ENCODE measurements at places on chromosomes 11 and 22.

DNA sequence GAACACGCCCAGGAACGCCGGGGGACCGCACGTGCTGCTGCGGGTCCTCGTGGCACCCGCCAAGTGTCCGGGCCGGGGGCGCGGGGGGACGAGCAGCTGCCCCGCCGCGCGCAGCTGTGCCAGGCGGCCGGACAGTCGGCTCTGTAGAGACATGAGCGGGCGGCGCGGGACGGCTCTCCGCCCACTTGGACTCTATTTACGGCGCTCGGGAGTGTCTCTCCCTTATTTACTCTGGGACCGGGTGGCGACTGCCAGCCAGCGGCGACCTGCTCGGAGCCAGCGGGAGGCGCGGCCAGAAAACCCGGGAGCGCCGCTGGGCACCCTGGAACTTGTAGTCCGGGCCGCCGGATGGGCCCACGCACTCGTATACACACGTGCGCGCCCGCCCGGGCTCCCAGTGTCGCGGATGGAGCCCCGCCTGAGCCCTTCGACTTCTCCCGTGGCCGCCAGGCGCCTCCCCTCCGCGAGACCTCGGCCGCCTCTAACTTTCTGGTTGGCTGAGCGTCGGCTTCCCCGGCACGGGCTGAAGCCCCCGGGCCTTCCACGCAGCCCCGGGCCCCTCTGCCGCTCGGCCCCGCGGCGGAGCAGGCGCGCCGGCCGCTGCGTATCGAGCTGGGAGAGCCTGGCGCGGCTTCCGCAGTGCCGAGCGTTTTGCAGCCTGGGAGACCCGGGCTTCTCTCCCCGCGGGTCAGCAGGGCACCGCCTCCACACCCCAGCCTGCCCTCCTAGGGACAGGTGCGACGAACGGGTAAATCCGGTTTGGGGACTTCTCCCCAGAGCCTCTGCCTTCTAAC is at the start of gene MACROD1:
Gene MACROD1 (minus strand): TSS at position 272 of the 794 bp plus-strand sequence. CDS start 119 bp downstream, at position 153.
- DNase-seq, result peak; percentile 90

- no peak for DNase-seq
Measured at GRCh38 chr11:14577292-14577691, 57.1 kb upstream of the PSMA1 start.

DNA sequence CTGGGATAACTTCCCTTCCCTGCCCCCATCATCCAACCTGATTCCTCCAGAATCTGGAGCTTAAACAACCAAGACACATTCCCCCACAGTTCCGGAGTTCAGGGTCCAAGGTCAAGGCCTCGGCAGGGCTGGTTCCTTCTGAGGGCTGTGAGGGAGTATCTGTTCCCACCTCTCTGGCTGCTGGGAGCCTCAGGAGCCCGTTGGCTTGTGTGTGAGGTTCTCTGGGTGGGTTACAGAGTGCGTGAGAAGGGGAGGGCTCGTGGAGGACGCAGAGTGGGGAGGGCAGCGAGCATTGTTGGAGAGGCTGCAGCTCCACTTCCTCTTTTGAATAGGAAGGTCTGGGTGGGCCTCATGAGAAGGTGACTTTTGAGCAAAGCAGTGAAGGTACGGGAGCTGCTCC is 8.5 kb downstream of the SERHL2 start:
- DNase-seq, result no peak

GRCh38 chr11:88300888-88301487 is 36.5 kb downstream of the CTSC start:
- DNase-seq, result no peak

DNA sequence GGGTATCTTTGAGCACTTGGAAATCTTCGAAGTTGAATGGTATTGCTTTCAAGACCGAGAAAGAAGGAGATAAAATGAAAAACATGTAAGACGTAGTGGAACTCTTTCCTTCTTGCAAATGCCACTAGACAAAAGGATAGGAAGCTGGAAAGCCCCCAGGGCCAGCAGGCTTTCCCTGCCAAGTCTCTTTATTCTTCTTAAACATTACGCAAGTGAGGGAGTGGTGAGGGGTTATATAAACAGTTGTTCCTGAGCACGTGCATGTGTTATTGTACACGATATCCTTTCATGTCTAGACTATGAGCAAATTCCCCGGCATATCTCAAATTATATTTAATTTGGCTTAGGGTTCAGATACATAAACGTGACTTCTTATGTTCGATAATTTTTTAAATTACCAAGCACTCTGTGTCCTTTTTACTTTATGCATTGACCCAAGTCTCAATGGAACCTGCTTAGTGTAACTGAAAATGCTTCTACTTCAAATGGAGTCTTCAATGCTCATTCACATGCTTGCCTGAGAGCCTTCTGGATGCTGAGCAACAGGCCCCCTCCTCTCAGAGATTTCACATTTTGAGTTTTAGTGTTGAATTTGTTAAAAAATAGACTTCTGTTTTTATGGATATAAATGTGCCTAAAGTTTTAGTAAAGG is 59.0 kb downstream of the PPP2R1B start:
- peak; percentile 74 for DNase-seq

- DNase-seq, result no peak
Measured at GRCh38 chr11:28878025-28878424, 769.8 kb downstream of the METTL15 start.

DNA sequence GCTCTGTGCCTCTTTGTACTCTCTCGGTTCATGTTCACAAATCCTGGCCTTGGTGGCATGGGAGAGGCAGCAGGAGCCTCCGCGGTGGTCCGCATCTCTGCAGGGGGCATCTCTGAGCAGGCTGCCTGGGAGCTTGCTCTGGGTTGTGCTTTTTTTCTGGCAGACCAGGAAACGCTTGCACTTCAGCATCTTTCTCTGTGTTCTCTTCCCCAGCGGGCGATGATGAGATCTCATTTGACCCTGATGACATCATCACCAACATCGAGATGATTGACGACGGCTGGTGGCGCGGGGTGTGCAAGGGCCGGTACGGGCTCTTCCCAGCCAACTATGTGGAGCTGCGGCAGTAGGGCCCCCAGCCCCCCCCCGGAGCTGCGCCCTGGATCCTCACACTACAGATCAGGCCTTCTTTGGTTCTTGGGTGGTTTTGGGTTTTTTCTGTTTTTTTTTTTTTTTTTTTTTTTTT is 36.5 kb downstream of the CTTN start:
- DNase-seq, result peak; percentile 57

GRCh38 chr22:45228401-45228754 is 12.3 kb downstream of the KIAA0930 start:
- no peak for DNase-seq

DNA sequence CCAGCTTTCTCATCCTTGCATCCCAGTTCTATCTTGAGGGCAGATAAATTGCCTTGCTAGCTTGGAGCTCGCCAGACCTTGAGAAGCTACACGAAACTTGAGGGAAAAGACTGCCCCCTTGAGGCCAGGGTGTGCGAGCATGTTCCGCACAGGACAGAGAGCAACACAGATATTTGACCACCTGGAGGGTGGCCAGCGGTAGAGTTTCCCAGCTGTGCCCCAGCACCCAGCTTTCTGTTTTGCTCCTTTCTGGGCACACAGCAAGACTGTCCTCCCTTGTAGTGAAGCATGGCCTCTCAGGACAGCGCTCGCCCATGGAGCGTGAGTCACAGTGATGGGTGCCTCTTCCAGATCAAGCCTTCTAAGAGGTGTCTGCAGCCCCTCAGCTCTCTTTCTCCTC is 23.5 kb downstream of the SPATA19 start:
- DNase-seq, result no peak

DNA sequence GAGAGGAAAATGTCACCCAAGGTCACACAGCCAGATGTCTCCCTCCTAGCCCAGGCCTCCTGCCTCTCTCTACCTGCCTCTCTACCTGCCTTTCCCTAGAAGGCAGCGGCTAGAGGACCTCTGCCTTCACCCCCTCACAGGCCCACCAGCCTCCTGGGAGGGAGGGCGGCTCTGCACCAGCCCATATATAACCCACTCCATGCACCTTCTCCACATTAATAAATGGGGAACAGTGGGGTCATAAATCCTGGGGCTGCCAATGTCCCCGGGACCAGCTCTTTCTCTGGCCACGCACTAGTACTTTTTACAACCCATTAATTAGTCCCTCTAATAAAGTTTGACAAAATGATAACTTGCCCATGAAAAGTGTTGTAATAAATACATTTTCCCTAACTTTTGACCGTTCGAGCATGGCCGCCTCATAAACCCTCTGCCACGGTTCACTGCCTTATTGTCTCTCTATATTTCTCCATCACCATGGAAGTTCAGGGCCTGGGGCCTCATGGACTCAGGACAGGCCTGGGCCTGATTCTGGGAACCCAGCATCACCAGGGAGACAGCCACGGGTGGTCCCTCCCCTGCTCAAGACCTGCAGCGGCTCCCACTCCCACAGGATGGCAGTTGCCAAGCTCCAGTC is 102.1 kb downstream of the MN1 start:
- no peak for DNase-seq
